Right atrium auricular region (tissue), 2 donors: ENCODE measurements at places on chromosomes 12 and 14. TPM values are rescaled to one million over a fixed set of nuclear protein-coding genes. Genes with fewer than 3 reads are reported as not detected.

Gene RASAL1
- total RNA-seq = not detected

DNA sequence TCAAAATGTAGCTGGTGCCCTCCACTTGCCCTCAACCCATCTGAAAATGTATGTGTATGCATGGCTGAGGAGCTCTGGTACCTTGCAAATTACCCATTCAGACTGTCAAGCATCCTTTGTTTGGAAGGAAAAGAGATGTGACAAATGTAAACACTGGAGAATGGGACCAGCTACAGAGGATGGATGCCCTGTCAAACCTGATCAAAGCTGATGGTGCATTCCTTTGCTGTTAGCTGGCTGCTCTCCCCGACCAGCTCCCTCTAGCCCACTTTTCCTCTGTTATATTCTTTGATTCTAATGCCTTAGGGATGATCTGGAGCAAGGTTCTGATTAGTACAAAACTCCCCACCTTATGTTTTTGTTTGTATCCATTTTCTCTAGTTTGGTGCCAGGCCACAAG, 310.3 kb downstream of the C12orf75 start:
- DNase-seq = no peak
- H3K27ac ChIP-seq = no peak overlapping the region
- H3K4me1 ChIP-seq = no peaks in the 10 kb centered on the region
- no peaks in the 10 kb centered on the region for H3K27me3 ChIP-seq

Gene PAH
- total RNA-seq = not detected

DNA sequence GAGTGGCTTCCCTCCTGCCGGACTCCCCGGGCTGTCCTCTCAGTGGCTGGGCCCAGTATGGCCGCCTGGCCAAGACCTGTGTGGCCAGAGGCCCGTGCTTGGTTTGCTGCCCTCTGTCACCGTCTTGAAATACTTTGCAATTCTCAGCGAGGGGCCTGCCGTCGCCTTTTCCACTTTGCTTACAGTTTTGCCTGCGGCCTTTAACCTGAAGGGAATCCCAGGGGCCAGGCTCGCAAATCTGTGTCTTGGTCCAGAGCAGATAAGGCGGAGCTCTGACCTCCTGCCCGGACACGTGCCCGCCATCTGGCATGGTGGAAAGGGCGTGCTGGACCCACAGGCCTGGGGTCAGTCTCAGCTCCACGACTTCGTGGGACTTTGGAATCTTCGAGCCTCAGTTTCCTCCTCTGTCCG, 10.9 kb upstream of the AMN start:
- H3K27ac ChIP-seq = no peak overlapping the region
- no peaks in the 10 kb centered on the region for H3K27me3 ChIP-seq
- DNase-seq = no peak
- H3K4me1 ChIP-seq = no peaks in the 10 kb centered on the region

- no peaks in the 10 kb centered on the region for H3K4me1 ChIP-seq
- H3K36me3 ChIP-seq = no peaks in the 10 kb centered on the region
- no peak for DNase-seq
- no peaks in the 10 kb centered on the region for H3K27me3 ChIP-seq
- H3K27ac ChIP-seq = no peak overlapping the region
Measured at GRCh38 chr12:108017472-108018057, 111.5 kb upstream of the WSCD2 start.

DNA sequence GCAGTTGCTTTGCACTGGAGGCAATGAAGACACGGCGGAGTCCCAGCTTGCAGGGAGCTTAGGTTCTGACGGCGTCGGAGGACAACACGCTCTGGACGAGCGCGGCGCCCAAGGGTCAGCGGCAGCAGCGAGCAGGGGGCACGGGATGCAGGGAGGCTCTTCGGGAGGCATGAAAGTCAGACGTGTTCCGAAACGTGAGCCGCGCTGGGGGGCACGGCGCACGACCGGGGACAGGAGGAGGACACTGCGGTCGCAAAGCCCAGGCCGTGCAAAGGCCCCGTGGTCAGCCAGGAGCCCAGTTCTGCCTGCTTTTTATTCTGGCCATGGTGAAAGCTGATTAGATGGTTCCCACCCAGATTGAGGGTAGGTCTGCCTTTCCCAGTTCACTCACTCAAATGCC, 294.6 kb downstream of the SNAPC1 start:
- H3K4me1 ChIP-seq = no peaks in the 10 kb centered on the region
- no peak overlapping the region for H3K27ac ChIP-seq
- H3K4me3 ChIP-seq = no peak overlapping the region
- DNase-seq = no peak
- no peaks in the 10 kb centered on the region for H3K36me3 ChIP-seq

DNA sequence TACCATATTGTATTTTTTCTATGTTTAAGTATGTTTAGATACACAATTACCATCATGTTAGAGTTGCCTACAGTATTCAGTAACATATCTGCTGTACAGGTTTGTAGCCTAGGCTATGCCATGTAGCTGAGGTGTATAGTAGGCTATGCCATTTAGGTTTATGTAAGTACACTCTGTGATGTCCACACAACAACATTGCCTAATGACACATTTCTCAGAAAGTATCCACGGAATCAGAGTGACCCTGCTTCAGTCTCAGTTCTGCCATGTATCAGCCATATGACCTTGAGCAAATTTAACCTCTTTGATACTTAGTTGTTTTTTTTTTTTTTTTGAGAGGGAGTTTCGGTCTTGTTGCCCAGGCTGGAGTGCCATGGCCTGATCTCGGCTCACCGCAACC, 12.7 kb downstream of the SUSD6 start:
- no peak overlapping the region for H3K27ac ChIP-seq
- peaks cover 89% of the 10 kb centered on the region for H3K4me1 ChIP-seq
- no peaks in the 10 kb centered on the region for H3K27me3 ChIP-seq
- DNase-seq = no peak
- no peaks in the 10 kb centered on the region for H3K36me3 ChIP-seq

- no peaks in the 10 kb centered on the region for H3K4me1 ChIP-seq
- H3K27ac ChIP-seq = no peak overlapping the region
- H3K4me3 ChIP-seq = no peak overlapping the region
- no peaks in the 10 kb centered on the region for H3K27me3 ChIP-seq
Measured at GRCh38 chr14:104096751-104097700, 11.5 kb downstream of the ASPG start.

- H3K36me3 ChIP-seq = peaks cover 26% of the 10 kb centered on the region
- H3K4me3 ChIP-seq = no peak overlapping the region
- H3K27me3 ChIP-seq = no peaks in the 10 kb centered on the region
- H3K27ac ChIP-seq = peak overlapping the region; percentile 79
Measured at GRCh38 chr12:113247123-113248050, 26.1 kb downstream of the TPCN1 start.

Gene MYO1H
- 0.16 TPM for total RNA-seq

DNA sequence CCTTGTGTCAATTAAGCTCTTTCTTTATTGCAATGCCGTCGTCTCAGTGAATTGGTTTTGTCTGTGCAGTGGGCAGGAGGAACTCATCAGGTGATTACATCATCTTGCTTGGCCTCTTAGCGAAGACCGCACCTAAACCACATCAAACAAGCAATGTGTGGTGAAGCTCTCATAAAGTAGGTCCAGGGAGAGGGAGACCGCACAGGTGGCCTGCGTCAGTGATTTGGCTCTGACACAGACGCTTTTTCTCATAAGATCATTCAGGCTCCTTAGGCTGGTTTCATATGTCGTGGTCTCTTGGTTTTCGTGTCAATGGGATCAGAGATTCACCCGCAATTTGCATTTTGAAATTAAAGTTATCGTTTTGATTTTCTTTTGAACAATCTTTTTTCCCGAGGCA, 6.7 kb upstream of the TESC start:
- H3K27me3 ChIP-seq = no peaks in the 10 kb centered on the region
- DNase-seq = no peak
- H3K27ac ChIP-seq = no peak overlapping the region
- H3K36me3 ChIP-seq = no peaks in the 10 kb centered on the region
- no peaks in the 10 kb centered on the region for H3K4me1 ChIP-seq
- H3K4me3 ChIP-seq = no peak overlapping the region

GRCh38 chr12:22100958-22101748, 55.1 kb downstream of the CMAS start:
- no peak overlapping the region for H3K4me3 ChIP-seq
- H3K36me3 ChIP-seq = no peaks in the 10 kb centered on the region
- peak; percentile 67 for DNase-seq
- H3K27ac ChIP-seq = no peak overlapping the region
- H3K27me3 ChIP-seq = no peaks in the 10 kb centered on the region
- H3K4me1 ChIP-seq = no peaks in the 10 kb centered on the region

Gene IGF1
- 11.4 TPM for total RNA-seq

GRCh38 chr14:92109490-92109889, 3.1 kb upstream of the ATXN3 start:
- no peak overlapping the region for H3K4me3 ChIP-seq
- no peaks in the 10 kb centered on the region for H3K4me1 ChIP-seq
- H3K27ac ChIP-seq = no peak overlapping the region
- no peak for DNase-seq
- no peaks in the 10 kb centered on the region for H3K27me3 ChIP-seq

Gene PAPLN
- total RNA-seq = 5.1 TPM

DNA sequence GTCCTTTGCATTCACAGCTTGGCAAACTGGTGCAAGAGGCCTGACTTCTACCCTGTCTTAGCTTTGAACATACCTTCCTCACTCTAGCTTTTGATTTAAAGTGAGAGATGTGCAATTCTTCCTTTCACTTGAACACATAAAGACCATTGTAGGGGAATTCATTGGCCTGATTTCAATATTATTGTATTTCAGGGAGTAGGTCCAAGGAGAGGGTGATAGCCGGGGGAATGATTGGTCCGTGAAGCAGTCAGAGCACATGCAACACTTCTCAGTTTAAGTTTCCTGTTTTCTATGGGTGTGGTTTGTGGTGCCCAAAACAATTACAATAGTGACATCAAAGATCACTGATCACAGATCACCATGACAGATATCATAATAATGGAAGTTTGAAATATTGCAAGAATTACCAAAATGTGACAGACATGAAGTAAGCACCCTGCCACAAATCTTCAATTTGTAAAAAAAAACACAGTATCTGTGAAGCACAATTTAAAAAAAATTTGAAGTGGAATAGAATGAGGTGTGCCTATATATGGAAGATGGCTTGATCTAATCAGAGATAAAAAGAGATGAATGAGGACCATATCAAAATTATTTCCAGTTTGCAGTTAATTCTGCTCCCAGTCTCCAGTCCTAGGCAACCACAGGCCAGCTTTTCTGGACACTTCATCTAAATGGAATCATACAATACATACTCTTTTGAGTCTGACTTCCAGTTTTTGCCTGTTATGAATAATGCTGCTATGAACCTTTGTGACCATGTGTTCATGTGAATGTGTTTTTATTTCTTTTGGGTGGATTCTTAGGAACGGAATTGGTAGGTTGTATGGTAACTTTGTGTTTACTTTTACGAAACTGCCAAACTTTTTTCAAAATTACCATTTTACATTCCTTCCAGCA, 23.2 kb downstream of the BORCS5 start:
- no peaks in the 10 kb centered on the region for H3K4me1 ChIP-seq
- no peak for DNase-seq
- no peaks in the 10 kb centered on the region for H3K36me3 ChIP-seq
- H3K4me3 ChIP-seq = no peak overlapping the region

DNA sequence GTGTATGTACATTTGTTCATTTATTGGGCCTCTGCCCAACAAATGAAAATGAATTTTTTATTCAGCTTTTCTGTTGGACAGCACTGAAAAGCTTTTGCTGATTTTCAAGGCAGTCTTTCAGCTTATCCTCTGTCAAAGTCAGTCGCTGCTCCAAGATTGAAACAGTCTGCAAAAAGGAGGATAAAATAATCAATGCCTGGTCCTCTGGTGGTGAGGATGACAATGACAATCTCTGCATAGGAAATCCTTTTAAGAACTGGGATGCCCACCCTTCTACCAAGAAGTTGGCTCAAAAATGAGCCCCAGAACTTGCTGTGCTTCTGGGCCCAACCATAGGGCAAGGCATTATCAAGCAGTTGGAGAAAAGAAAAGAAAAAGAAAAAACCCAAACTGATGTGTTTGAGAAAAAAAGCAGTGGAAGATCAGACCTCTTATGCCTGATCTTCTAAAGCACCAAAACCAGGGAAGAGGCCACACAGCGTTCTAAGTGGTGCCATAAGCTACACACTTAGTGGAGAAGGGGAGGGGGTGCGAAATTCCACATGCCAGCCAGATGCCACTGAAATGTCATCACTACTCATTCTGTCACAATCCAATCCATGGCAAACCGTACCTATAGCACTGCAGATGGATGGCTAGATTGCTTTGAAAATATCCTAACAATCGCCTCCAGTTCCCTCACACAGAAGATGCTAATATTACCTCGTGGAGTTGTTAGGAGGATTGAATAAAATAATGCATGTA, 69.0 kb upstream of the DUSP6 start:
- DNase-seq = no peak
- no peaks in the 10 kb centered on the region for H3K27me3 ChIP-seq
- H3K36me3 ChIP-seq = no peaks in the 10 kb centered on the region
- no peak overlapping the region for H3K27ac ChIP-seq
- H3K4me1 ChIP-seq = peaks cover 6% of the 10 kb centered on the region
- no peak overlapping the region for H3K4me3 ChIP-seq

DNA sequence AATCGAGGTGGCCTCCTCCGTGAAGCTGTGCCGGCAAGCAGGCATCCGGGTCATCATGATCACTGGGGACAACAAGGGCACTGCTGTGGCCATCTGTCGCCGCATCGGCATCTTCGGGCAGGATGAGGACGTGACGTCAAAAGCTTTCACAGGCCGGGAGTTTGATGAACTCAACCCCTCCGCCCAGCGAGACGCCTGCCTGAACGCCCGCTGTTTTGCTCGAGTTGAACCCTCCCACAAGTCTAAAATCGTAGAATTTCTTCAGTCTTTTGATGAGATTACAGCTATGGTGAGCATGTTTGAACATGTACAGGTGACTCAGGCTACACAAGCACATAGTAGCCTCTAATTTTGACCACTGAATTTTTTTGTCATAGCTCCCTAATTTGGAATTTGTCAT, 59.7 kb downstream of the ATP2A2 start:
- H3K4me1 ChIP-seq = peaks cover 17% of the 10 kb centered on the region
- no peaks in the 10 kb centered on the region for H3K27me3 ChIP-seq
- no peak for DNase-seq
- peaks cover 100% of the 10 kb centered on the region for H3K36me3 ChIP-seq

GRCh38 chr12:74111688-74112360, 425.8 kb upstream of the ATXN7L3B start:
- H3K27ac ChIP-seq = no peak overlapping the region
- no peaks in the 10 kb centered on the region for H3K4me1 ChIP-seq
- H3K27me3 ChIP-seq = no peaks in the 10 kb centered on the region
- H3K36me3 ChIP-seq = no peaks in the 10 kb centered on the region
- no peak for DNase-seq
- H3K4me3 ChIP-seq = no peak overlapping the region

DNA sequence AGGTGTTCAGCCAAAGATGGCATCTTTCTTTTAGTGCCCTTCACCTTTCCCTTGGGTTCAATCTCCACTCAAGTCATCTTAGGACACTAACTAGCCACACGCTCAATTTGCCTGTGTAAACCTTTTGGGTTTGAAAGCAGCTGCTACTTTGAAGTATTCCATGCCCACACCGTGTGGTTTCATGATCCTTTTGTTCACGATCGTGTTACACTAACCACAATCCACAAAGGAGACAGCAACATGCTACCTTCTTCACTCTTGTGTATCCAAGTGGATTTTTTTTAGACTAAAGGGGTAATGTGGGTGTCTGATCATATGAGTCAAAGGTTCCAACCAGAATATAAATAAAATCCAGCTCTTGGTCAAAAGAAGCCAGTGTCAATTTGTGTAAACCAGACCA, 122.7 kb upstream of the FAR2 start:
- DNase-seq = no peak
- H3K4me1 ChIP-seq = no peaks in the 10 kb centered on the region
- no peaks in the 10 kb centered on the region for H3K27me3 ChIP-seq

Gene KLRC2
- total RNA-seq = not detected
